ENCODE measurements at places on chromosomes 7 and 10. TPM values are rescaled to one million over a fixed set of nuclear protein-coding genes. Genes with fewer than 3 reads are reported as not detected.

DNA sequence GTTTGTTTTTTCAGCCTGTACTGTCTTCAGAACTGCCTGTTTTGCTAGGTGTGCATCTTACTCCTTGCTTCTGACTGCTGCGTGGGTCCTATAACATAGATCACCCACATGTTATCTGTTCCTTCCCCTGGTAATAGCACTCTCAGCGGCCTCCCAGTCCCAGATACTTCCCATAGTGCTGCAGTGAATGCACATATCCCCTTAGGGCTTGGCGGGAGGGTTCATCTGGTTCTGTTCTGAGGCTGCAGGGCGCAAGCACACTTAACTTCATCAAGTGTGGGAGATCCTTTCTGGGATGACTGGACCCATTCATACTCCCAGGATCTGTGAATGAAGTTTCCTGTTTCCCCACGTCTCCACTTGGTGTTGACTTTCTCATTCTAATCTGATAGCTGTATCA is 90.7 kb downstream of the CELF2 start:
- DNase-seq = no peak

The C10orf105 gene
- not detected for total RNA-seq

- DNase-seq = no peak
Measured at GRCh38 chr10:131641231-131641630, 259.6 kb upstream of the PPP2R2D start.

- DNase-seq = no peak
Measured at GRCh38 chr7:49778731-49779270, 5.4 kb downstream of the VWC2 start.

The LIPK gene
- total RNA-seq = not detected

- no peak for DNase-seq
Measured at GRCh38 chr7:84921154-84921553, 265.7 kb downstream of the SEMA3D start.

Measured in progenitor cell of endocrine pancreas (in vitro differentiated cells).